Activated CD8-positive, alpha-beta memory T cell treated with anti-CD3 and anti-CD28 coated beads for 24 hours (primary cell): ENCODE measurements at places on chromosomes 4 and X.

- no peak for DNase-seq
These were observed 139.2 kb downstream of the TMEM164 start for GRCh38 chrX:110142096-110142495.

GRCh38 chrX:13386636-13387035 lies 66.8 kb upstream of the ATXN3L start:
- no peak for DNase-seq

DNA sequence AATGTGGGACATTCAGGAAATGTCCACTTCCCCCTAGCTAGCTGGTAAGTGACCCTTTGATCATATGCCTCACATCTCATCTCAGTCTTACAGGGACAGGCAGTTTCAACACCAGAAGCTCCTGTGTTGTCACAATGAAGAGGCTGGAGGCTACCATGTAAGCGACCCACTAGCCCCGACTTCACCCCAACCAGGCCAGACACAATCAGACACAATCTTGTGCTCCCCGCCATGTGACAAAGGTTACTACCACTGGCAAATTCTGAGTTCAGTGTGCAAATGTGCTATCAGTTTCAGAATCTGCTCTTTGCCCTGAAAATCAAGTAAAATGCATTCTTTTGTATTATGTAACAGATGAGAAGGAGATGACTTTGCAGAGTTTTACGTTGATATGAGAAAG lies 56.9 kb upstream of the STS start:
- peak; percentile 48 for DNase-seq

DNA sequence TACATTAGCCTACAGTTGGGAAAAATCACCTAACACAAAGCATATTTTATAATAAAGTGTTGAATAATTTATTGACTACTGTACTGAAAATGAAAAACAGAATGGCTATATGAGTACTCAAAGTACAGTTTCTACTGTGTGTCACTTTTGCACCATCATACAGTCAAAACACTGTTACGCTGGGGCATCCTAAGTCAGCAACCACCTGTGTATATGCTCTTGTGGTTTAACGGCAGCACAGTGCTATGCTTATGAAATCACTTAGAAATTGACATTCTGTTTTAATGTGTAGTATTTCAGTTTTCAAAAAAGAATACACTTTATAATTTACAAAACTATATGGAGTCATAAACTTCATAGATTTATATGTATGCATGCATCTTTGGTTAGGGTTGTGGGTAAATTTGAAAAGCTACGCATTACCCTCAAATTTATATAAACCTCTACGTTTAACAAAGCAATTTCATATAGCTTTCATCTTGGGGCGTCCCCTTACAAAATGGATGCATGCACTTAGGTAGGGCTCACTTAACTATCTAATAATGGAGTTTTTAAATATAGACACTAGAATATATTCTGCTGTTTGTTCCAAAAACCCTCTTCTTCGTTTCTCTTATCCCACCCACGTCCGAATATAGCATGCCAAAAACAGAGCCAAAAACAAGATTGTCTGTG lies 690 bp upstream of the NEIL3 start:
- no peak for DNase-seq
